ENCODE measurements at places on chromosomes 5 and 9. TPM values are rescaled to one million over a fixed set of nuclear protein-coding genes. Genes with fewer than 3 reads are reported as not detected.

Gene GABRA1
- total RNA-seq: 0.10 TPM

DNA sequence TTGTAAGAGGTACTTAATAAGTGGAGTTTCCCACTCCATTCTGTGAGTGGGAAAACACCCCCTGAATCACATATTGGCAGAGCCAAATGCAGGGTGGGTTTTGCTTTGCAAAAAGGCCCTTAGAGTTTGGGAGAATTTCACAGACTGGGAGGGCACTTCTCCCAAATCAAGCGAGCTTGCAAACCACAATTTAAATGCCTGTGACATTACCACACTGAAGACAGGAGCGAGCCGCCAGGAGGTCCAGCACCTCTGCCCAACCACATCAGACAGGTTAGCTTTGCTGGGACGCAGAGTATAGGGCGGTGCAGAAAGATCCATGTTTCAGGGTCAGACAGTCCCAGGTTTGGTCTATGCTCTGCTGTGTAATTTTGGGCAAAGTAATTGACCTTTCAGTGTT, 2.3 kb downstream of the ALAD start:
- H3K27me3 ChIP-seq: no peaks in the 10 kb centered on the region
- no peak overlapping the region for H3K4me3 ChIP-seq
- no peak overlapping the region for H3K27ac ChIP-seq
- no peak for DNase-seq

- no peaks in the 10 kb centered on the region for H3K27me3 ChIP-seq
- H3K4me3 ChIP-seq: no peak overlapping the region
- DNase-seq: no peak
- no peak overlapping the region for H3K27ac ChIP-seq
- no peaks in the 10 kb centered on the region for H3K36me3 ChIP-seq
Observed at GRCh38 chr9:82252116-82252515, 263.5 kb downstream of the SPATA31D1 start.

DNA sequence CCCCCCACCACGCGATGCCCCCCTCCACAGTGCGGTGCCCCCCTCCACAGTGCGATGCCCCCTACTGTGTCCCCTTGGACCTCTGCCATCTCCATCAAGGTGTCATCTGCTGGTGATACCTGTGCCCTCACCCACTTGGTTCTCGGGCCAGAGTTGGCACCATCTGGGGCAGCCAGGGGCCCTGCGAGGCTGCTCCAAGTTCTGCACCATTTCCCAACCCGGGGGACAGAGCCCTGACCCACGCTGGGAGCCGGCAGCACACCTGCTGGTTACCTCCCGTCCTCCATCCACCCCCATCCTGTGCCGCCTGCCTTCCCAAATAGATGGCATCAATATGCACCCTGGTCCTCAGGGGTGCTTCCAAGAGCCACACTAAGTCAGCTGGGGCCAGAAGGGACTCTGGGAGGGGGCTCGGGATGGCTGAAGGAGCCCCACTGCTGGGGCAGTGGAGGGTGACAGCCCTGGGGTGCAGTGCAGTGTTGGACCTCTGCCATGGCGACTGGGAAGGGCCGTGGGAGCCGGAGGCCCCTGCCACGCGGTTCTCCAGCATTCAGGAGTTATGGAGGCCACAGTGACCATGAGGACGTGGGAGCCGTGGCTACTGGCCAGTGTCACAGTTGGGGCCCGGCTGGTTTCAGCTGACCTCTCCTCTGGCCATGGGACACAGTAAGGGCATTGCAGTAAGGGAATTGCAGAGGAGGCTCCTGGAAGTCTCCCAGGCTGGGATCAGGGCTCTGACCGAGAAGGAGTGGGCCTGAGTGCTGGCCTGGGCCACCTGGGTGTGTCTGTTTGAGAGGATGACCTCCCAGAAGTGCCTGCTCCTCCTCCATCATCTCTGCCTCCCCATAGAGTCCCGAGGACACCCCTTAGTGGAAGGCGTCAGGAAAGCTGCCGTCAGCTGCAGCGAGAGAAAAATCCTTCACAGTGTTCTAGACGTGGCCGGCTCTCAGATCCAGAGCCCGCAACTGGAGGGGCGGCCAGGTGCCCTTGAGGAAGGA, 44.2 kb upstream of the NOTCH1 start:
- H3K36me3 ChIP-seq: no peaks in the 10 kb centered on the region
- peaks cover 13% of the 10 kb centered on the region for H3K4me1 ChIP-seq
- no peak overlapping the region for H3K4me3 ChIP-seq
- peaks cover 10% of the 10 kb centered on the region for H3K27me3 ChIP-seq
- no peak for DNase-seq

DNA sequence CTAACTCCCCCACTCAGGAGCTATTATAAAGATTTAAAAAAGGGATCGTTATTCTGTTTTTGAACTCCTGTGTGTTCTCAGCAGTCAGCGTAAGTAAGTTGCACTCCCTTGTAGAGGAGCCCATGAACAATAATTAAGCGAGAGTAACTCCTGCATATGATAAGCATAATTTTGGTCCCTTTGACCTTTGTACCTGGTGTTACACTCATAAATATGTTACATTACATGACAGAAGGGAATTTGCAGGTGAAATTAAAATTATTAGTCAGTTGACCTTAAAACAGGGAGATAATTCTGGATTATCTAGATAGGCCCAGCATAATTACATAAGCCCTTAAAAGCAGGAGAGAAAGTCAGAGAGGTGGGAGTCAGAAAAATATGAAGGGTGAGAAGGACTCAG, 197.3 kb downstream of the KCTD16 start:
- no peak for DNase-seq
- no peaks in the 10 kb centered on the region for H3K27me3 ChIP-seq
- H3K4me3 ChIP-seq: no peak overlapping the region
- H3K36me3 ChIP-seq: no peaks in the 10 kb centered on the region

Gene FYB1
- total RNA-seq: 499 TPM

- H3K4me1 ChIP-seq: no peaks in the 10 kb centered on the region
- no peak overlapping the region for H3K4me3 ChIP-seq
- no peaks in the 10 kb centered on the region for H3K27me3 ChIP-seq
- DNase-seq: no peak
- no peaks in the 10 kb centered on the region for H3K36me3 ChIP-seq
- no peak overlapping the region for H3K27ac ChIP-seq
Observed at GRCh38 chr9:83342006-83342405, 196.2 kb downstream of the FRMD3 start.

DNA sequence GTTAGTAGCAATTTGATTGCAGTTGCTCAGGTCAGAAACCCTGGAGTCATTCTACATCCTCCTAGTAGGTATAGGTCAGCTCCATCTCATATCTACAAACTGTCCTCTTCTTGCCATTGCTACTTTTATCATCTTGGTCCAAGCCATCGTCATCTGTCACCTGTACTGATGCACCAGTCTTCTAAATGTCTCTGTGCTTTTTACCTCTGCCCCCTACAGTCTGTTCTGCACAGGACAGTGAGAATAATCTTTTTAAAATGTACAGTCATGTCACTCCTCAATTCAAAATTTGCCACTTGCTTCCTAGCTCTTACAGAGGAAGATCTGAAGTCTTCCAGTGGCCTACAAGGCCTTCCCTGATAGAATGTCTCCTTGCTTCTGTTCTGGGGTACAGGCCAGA, 6.8 kb downstream of the NNT start:
- no peak for DNase-seq
- H3K27ac ChIP-seq: peak overlapping the region; percentile 24
- no peaks in the 10 kb centered on the region for H3K27me3 ChIP-seq
- no peak overlapping the region for H3K4me3 ChIP-seq

Gene SPINK7
- total RNA-seq: not detected

DNA sequence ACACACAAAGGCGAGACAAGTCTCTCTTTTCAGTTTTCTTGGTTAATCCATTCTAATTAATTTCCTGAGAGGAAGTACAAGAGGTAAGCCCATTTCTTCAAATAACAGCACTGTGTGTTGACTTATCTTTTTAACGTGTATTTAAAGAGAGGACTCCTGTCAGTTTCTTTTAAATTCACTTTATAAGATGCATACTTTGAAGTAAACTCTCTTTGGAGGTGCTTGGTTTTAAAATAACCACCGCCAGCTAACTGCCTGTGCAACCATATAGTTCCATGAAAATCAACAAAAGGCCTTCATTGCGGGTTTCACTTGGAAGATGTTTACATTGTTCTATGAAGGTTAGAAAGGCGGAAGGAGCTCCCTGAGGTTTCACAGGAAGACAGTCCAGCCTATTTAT, 13.1 kb upstream of the SERINC5 start:
- H3K27me3 ChIP-seq: no peaks in the 10 kb centered on the region
- H3K36me3 ChIP-seq: no peaks in the 10 kb centered on the region
- H3K27ac ChIP-seq: peak overlapping the region; percentile 92
- peaks cover 20% of the 10 kb centered on the region for H3K4me1 ChIP-seq
- no peak for DNase-seq

GRCh38 chr9:104783588-104783987, 19.7 kb downstream of the NIPSNAP3B start:
- no peak overlapping the region for H3K27ac ChIP-seq
- H3K4me3 ChIP-seq: no peak overlapping the region
- no peak for DNase-seq
- H3K27me3 ChIP-seq: no peaks in the 10 kb centered on the region

GRCh38 chr9:96025995-96026602, 150.6 kb downstream of the ERCC6L2 start:
- peaks cover 10% of the 10 kb centered on the region for H3K36me3 ChIP-seq
- peaks cover 22% of the 10 kb centered on the region for H3K4me1 ChIP-seq
- H3K27ac ChIP-seq: no peak overlapping the region
- DNase-seq: no peak

Gene FAM153A
- total RNA-seq: 10.9 TPM

DNA sequence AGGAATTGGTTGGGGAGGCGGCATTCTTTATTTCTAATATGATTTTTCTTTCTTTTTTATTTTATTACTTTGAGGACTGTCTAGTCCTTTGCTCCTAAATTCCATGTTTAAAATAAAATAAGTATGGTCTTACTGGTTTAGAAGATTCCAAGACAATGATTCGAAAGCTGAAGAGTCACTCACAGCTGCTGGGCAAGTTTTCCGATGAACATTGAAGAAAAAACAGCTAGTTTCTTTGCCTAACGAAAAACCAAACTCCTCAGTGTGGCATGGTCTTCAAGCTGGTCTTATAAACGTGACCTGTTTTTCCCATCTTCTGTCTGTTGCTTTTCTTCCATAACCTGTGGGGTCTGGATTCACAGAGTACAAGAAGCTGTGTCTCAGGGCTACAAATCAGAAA, 25.1 kb downstream of the ZNF474 start:
- peaks cover 5% of the 10 kb centered on the region for H3K4me1 ChIP-seq
- peaks cover 5% of the 10 kb centered on the region for H3K27me3 ChIP-seq
- no peaks in the 10 kb centered on the region for H3K36me3 ChIP-seq
- DNase-seq: no peak

DNA sequence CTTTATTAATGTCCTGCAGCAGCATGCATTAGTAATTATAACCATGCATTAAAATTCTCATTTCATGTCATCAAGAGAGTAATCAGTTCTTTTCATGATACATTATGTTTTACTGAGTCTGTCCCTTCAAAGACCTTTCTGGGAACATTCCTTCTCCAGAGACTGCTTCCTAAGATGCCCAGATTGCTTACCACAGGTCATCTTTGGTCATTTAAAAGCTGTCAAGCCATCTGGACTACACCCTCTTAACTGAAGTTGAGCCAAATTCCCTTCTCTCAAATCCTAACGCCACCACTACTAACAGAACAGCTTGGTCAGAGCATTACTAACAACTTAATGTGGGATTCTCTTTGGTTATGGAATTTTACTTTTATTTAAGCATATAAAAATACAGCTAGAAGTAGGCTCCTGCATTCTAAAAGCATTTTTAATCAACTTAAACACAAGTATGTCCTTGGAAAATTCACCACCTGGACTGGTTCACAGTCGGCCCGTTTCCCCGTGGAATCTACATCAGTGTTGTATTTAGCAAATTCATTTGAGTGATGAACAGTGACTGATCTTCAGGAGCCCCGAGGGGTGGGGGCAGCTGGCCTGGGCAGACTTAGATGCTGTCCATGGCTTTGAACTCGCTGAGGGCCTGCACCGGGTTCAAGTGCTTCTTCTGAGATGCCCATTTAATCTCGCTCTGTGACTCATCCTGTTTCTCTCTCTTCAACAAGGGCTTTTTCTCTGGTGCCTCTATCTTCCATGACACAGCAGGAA, 92.8 kb upstream of the CCDC112 start:
- H3K36me3 ChIP-seq: no peaks in the 10 kb centered on the region
- no peak for DNase-seq
- H3K4me3 ChIP-seq: no peak overlapping the region
- no peaks in the 10 kb centered on the region for H3K4me1 ChIP-seq

Gene GZMA
- total RNA-seq: 7.9 TPM

- no peaks in the 10 kb centered on the region for H3K4me1 ChIP-seq
- H3K36me3 ChIP-seq: no peaks in the 10 kb centered on the region
- no peak overlapping the region for H3K27ac ChIP-seq
- H3K27me3 ChIP-seq: no peaks in the 10 kb centered on the region
Observed at GRCh38 chr5:105803431-105803830, 1867.3 kb downstream of the EFNA5 start.

Gene UTP15
- 41.6 TPM for total RNA-seq

GRCh38 chr9:127500399-127500798, 49.1 kb downstream of the LRSAM1 start:
- no peak overlapping the region for H3K4me3 ChIP-seq
- H3K27ac ChIP-seq: peak overlapping the region; percentile 11
- no peaks in the 10 kb centered on the region for H3K27me3 ChIP-seq
- DNase-seq: no peak
- no peaks in the 10 kb centered on the region for H3K4me1 ChIP-seq

Gene PAEP
- total RNA-seq: not detected

Gene SH3GL2
- not detected for total RNA-seq

DNA sequence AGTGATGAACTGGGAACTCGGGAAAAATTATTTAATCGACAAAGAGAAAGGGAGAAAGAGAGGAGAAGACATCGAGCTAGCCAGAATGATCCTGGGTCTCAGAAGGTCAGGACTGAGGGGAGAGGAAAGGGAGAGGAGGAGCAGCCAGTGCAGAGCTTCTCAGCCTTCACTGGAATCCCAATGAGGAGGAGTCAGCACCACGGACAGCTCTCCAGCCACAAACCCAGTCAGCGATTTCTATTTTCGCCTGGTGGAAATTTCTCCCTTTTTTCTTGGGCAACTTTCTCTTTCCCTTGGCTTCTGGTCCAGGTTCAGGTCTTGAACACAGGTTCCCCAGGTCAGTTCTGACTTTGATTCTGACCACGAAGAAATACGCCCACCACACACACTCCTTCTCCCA, 1.6 kb upstream of the BRINP1 start:
- DNase-seq: no peak
- H3K27ac ChIP-seq: no peak overlapping the region
- H3K36me3 ChIP-seq: no peaks in the 10 kb centered on the region
- no peaks in the 10 kb centered on the region for H3K4me1 ChIP-seq

Gene RPL37
- 2,267 TPM for total RNA-seq

- peak within 1 kb of the TSS; percentile 93 for H3K27ac ChIP-seq
- peaks cover 21% of the 10 kb centered on the region for H3K4me1 ChIP-seq
- peaks cover 10% of the 10 kb centered on the region for H3K27me3 ChIP-seq
- no peak for DNase-seq
- peak within 1 kb of the TSS; percentile 96 for H3K4me3 ChIP-seq
Observed at GRCh38 chr5:157670662-157671591, at the start of gene C5orf52. C5orf52 (plus strand) TSS chr5:157671533; CDS start chr5:157671615, 82 bp downstream.

Data from T-helper 17 cell (primary cell).